ENCODE measurements at places on chromosomes 6 and 20. TPM values are rescaled to one million over a fixed set of nuclear protein-coding genes. Genes with fewer than 3 reads are reported as not detected.
A peak's percentile ranks its signal among the peaks of the same experiment; 100 is the strongest.

DNA sequence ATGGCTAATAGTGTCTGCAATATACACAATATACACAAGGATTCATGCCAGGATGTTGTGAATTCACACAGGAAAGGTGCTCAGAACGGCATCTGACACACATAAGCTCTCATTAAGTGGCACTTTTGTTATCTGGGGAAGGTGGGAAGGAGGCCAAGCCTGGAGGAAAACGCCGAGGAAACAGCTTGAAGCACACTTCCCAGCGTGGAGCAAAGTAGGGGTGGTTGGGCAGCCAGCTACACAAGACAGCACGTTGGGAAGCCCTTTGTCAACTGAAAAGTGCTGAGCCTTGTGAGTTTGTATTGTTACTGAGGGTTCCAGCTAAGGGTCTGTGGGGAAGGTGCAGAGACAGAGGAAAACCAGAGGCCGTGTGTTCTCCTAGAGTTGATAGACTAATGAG, 181.0 kb downstream of the ZMYND8 start:
- no peak for DNase-seq

DNA sequence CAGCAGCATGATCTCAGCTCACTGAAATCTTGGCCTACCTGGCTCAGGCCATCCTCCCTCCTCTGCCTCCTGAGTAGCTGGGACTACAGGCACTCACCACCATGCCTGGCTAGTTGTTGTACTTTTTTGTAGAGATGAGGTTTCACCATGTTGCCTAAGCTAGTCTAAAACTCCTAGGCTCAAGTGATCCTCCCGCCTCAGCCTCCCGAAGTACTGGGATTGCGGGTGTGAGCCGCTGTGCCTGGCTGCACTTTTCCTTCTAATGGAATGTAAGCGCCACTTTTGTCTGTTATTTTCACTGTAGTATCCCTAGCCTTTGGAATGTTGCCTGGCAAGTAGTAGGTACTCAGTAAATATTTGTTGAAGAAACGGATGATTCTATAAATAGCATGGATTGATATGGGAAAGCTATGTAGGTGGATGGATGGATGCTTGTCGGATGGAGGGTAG, 10.4 kb upstream of the TRIB3 start:
- DNase-seq = no peak

DNA sequence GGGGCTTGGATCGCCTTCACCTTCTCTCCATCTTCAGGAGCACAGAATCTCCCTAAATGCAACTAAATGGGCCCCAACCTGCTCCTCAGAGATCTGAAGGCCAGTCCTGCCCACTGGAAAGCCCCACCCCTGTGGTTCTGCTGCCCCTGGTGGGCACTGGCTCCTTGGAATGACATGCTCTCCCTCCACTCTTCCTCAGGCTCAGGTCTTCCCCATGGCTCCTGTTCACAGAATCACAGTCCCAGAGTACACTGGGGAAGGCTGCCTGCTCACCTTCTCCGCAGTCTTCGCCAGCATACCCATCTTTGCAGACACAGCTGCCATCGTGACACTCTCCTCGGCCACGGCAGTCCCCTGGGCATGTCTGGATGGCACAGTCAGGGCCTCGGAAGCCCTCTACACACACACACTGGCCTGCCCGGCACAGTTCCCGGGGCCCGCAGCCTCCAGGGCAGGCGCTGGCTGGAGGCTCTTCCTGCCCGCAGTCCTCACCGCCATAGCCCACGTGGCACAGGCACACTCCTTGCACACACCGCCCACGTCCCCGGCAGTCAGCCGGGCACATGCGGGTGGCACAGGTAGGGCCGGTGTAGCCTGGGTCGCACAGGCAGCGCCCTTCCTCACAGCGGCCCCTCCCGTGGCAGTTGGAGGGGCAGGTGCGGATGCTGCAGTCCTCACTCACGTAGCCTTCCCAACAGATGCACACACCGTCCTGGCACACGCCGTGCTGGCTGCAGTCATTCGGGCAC, 13.6 kb downstream of the TNXB start:
- no peak for DNase-seq

DNA sequence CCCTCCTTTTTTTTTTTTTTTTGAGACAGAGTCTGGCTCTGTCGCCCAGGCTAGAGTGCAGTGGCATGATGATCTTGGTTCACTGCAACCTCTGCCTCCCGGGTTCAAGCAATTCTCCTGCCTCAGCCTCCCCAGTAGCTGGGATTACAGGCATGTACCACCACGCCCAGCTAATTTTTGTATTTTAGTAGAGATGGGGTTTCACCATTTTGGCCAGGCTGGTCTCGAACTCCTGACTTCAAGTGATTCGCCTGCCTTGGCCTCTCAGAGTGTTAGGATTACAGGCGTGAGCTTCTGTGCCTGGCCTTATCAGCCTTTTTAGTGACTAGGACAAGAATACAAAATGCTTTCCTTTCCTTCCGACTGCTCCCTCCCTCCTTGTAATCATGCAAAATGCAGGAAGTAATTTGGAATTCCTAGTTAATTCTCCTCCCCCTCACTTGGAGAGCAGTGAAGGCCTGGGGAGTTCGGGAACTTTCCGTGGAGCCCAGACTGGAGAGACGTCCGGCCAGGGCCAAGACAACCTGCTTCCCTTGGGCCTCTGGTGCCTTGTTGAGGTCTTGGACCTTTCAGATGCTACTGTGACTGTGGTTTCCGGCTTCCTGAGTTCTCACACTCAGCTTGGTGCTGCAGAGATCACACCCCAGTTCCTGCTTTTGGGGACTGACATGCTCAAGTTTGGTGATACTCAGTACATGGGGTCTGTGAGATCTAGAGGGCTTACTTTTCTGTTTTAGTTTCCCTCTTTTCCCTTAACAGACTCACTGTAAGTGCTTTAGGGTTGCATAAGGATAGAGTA, 3.9 kb upstream of the PHF20 start:
- no peak for DNase-seq

DNA sequence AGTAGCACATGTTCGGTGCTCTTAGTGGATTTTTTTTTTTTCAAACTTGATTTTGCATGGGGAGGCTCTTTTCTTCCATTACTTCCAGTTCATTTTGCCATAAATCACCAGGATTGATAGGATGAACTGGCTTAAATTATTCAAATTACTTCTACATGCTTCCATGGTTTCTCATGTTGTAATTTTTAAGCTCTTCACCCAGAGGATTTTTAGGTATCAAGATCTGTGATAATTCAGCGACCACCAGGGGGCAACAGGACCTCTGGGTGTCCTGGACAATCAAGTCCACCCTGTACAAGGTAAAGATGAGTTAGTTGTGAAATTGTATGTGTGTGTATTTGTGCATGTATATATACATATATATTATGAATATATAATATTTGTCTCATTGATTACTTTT, 4.2 kb upstream of the EPHA7 start:
- no peak for DNase-seq

GRCh38 chr6:77844822-77845221, 192.0 kb downstream of the MEI4 start:
- DNase-seq = no peak

GRCh38 chr6:108365478-108365877, 70.6 kb downstream of the AFG1L start:
- no peak for DNase-seq

GRCh38 chr20:52256454-52256853, 64.9 kb upstream of the ZFP64 start:
- DNase-seq = no peak

- DNase-seq = peak; percentile 10
These were observed 44.9 kb upstream of the FAM83B start for GRCh38 chr6:54801669-54802068.

DNA sequence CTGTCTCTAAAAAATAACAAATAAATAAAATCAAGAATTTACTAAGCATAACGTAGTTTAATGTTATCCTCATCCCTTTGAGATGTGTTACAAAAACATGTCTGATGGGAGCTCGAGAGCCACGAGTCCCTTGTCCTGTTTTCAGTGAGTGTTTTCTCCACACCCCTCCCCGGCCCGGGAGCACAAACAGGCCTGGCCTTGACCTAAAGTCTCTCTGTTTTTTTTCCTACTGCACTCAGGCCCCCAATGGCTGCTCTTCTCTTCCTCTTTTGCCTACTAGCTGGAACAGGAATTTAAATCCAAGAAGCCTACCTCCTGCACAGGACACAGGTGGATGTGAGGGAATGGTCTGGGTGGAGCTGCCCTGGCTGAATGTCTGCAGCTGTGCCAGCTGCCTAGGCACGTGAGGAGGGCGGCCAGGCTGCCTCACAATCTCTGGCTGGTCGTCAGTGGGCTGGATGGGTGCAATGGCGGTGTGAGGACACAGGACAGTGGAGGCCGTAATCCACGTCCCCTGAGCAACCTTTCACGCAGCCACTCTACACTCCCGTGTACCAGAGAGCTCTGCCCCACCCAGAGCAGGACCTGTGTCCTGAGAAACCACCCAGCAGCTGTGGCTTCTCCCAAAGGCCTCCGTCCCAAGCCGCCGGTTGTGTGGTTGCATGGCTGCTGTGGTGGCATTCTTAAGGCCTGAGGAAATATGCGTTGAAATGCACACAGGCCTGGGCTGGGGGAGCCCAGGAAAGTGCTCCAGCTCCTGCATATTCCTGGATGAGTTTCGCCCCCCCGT, 117.5 kb downstream of the FAM120B start:
- DNase-seq = no peak

- DNase-seq = no peak
These were observed 61.5 kb downstream of the YTHDF1 start for GRCh38 chr20:63154395-63154794.

DNA sequence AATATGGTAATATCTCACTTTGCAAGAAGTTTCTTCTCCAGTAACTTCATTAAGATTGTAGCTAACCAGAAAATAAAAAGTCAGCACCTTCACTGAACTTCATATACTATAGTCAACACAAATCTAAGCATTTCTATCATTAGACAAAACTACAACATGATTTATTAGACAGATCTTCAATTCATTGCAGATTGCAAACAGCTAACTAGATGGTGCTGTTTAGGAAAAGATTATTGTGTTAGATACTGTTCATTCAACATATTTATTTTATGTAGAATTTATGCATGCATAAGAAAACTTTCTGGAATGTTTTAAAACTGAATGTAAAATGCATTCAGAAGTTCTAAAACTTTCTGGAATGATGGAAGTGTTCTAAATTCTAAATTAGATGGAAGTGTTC, 442.1 kb downstream of the HTR1B start:
- no peak for DNase-seq

- peak; percentile 30 for DNase-seq
These were observed 20.4 kb upstream of the RAB23 start for GRCh38 chr6:57242505-57242904.

GRCh38 chr20:20432618-20433286, 64.8 kb downstream of the INSM1 start:
- no peak for DNase-seq

GRCh38 chr6:128149796-128150195, 248.9 kb upstream of the THEMIS start:
- no peak for DNase-seq

DNA sequence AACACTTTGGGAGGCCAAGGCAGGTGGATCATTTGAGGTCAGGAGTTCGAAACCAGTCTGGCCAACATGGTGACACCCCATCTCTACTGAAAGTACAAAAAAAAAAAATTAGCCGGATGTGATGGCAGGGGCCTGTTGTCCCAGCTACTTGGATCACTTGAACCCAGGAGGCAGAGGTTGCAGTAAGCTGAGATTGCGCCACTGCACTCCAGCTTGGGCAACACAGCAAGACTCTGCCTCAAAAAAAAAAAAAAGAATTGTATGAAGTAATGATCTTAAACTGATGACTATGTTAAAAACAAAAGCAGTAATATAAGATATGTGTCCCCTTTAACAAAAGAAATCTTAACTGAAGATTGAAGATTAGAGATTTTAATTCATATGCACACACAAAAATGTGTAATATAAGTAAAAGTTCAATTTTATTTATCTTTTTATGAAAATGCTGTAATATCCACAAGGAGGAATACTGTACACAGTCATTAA, 29.0 kb upstream of the RUNX2 start:
- DNase-seq = no peak

DNA sequence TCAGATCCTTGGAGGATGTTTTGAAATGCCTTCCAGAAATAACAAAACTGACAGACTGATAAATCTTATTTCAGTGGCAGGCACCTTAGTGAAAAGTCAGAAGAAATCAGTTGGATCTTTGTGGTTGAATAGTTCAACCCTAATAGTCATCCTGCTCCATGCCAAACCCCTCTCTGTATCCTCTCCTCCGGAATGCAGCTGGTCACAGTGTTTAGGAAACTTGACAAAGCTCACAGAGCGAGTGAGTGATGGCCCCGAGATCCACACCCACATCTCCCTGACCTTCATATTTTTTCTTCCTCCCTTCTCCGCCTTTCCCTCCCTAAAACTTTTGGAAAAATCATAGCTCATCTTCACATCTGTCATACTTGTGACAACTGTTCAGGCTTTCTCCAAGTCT, 464.8 kb upstream of the CDH4 start:
- no peak for DNase-seq

JPH2 gene
- 0.49 TPM for total RNA-seq

HSPA1L gene
- total RNA-seq = 2.8 TPM

PSORS1C1 gene
- total RNA-seq = 2.9 TPM

RFX6 gene
- total RNA-seq = not detected

ELOVL2 gene
- 27.8 TPM for total RNA-seq

BTN2A1 gene
- 23.0 TPM for total RNA-seq

All from Panc1 (cell line).